ENCODE measurements at places on chromosomes 7 and 10.

GRCh38 chr7:66176914-66177313 lies 28.2 kb upstream of the TPST1 start:
- no peak for DNase-seq

- DNase-seq = no peak
Observed at GRCh38 chr10:109929501-109930219, 6.3 kb upstream of the XPNPEP1 start.

DNA sequence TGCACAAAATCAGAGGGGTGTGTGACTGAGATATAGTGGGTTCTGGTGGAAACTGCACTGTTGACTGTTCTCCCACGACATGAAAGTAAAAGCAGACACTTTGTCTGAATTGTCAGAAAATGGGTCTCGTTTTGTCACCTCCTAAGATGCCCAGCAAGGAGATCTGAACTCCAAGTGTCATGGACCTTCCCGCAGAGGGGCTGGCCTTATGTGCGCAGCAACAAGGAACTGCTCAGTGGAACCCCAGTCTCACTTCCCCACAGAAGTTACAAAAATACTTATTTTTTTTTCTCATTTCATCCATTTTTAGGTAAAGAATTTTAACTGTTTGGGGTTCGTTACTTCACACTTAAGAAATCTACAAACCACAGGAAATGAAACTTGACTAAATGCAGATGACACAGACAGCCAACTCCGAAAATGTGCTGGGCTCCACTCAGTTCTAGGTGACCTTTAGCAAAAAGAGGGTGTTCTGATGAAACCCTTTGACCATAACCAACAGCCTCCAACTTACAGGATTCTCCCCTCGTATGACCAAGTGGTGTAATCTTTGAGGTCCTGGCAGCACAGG lies 115.0 kb downstream of the FAM107B start:
- peak; percentile 71 for DNase-seq

DNA sequence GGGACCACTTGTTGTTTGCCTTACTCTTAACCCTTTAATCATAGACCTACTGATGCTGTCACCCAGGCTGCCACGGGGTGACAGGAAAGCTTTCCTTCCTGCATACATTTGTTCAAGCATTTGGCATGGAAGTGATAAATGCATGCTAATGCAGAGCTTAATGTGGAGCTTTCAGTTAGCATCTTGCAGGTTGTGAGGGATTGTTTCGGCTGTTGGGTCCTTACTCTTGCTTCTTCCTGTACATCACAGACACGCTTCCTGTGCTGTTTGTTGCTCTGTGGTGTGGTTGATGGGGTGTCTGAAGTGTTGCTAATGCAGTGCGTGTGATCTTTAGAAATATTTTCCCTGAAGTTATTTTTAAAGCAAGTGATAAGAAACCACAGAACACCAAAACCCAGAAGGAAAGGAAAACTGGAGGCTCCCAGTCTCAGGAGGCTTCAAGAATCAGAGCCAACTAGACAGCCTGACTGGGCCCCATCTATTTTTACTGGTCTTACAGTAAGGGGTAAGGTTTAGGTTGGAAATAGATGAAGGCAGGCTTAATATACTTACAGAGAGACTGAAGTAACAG lies 143.1 kb downstream of the CHN2 start:
- DNase-seq = peak; percentile 31

DNA sequence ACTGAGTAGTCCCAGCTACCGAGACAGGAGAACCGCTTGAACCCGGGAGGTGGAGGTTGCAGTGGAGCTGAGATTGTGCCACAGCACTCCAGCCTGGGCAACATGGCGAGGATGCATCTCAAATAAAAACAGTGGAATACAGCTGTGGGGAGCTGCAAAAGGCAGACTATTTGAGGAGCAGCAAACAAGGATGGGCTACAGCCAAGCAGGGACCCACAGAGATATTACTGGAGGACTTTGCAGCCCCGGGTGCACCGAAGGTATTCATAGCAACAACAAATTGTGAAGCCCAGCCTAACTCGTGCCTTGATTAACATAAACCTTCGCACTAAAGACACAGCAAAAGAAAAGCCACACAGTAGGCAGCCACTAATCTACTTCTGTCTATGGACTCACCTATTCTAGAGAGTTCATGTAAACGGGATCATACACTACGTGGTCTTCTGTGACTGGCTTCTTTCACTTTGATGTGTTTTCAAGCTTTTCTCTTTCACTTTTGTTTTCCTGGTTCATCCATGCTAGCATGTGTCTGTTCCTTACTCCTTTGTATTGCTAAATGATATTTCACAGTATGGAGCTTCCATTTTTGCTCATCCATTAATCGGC lies 34.0 kb downstream of the PODXL start:
- DNase-seq = peak; percentile 22

- no peak for DNase-seq
Observed at GRCh38 chr10:60706146-60706545, 72.1 kb upstream of the CDK1 start.

DNA sequence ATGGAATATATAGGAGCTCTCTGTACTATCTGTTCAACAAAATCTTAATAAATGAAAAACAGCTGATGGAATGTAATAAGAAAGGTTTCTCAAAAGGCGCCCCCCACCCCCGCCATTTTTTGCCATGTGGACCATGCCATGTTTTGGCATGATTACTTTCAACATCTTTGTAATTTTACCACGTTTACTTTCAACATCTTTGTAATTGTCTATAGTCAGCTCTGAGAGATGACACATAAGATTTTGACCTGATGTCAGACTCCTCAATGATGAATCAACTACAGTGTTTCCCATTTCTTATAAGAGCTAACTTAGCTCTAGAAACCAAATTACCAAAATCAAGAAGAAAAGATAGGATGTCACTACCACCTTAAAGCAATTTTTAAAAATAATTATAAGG lies 144.9 kb upstream of the AHR start:
- DNase-seq = no peak

DNA sequence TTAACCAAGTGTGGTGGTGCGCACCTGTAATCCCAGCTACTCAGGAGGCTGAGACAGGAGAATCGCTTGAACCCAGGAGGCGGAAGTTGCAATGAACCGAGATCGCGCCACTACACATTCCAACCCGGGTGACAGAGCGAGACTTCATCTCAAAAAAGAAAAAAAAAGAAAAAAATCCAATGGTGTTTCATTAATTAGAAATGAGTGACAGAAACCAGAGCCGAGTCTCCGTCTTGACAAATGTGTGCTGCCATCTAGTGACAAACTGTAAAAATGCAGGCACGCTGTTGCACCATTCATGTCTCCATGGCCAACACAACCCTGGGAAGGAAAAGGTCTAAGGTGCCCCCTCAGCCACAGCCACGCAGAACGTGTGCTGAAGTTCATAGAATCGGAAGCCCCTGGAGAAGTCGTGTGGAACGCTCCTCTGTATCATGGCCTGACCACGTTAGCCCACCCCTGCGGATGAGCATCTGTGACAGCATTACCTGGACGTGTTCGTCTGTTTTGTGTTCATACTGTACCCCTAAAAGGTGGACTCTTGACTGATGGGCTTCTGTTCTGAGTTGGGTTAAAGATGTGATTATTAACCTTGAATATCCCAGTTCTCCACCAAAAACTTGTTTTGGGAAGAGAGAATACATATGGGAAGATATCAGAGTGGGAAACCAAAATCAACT lies 94.9 kb downstream of the LYZL2 start:
- DNase-seq = peak; percentile 76

DNA sequence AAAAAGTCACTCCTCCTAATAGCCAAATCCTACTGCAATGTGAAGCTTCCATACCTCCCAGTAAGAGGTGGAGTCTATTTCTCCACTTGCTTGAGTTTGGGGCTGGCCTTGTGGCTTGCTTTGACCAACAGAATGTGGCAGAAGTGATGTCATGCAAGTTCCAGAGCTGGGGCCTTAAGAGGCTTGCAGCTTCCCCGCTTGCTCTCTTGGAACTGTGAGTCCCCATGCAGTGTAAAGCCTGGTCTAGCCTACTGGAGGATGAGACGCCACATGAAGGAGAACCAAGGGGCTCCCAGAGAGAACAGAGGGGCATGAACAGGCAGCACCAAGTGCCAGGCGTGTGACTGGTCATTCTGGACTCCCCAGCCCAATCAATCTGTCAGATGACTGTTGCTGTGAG lies 58.6 kb upstream of the OPALIN start:
- DNase-seq = no peak

- DNase-seq = no peak
Observed at GRCh38 chr7:10245406-10245805, 728.3 kb upstream of the PHF14 start.
